GM19239 (cell line): ENCODE measurements at places on chromosomes 4 and X.

- DNase-seq: no peak
Measured at GRCh38 chrX:39473812-39474211, 623.9 kb downstream of the BCOR start.

- no peak for DNase-seq
Measured at GRCh38 chrX:11976663-11977062, 161.6 kb upstream of the FRMPD4 start.

DNA sequence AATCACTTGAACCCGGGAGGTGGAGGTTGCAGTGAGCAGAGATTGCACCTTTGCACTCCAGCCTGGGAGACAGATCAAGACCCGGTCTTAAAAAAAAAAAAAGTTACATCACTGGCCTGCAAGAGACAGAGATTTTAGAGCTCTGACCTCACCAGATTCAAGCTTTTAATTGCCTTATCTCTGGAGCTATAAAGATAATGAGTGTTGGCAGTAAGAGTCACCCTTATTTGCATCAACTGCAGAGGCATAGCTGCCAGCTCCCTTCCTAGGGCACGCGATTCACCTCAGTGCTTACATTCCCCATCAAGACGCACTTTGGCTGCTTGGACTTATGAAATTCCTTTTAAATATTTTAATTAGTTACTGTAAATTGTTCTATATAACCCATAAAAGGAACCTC lies 12.5 kb upstream of the SPATA4 start:
- no peak for DNase-seq

DNA sequence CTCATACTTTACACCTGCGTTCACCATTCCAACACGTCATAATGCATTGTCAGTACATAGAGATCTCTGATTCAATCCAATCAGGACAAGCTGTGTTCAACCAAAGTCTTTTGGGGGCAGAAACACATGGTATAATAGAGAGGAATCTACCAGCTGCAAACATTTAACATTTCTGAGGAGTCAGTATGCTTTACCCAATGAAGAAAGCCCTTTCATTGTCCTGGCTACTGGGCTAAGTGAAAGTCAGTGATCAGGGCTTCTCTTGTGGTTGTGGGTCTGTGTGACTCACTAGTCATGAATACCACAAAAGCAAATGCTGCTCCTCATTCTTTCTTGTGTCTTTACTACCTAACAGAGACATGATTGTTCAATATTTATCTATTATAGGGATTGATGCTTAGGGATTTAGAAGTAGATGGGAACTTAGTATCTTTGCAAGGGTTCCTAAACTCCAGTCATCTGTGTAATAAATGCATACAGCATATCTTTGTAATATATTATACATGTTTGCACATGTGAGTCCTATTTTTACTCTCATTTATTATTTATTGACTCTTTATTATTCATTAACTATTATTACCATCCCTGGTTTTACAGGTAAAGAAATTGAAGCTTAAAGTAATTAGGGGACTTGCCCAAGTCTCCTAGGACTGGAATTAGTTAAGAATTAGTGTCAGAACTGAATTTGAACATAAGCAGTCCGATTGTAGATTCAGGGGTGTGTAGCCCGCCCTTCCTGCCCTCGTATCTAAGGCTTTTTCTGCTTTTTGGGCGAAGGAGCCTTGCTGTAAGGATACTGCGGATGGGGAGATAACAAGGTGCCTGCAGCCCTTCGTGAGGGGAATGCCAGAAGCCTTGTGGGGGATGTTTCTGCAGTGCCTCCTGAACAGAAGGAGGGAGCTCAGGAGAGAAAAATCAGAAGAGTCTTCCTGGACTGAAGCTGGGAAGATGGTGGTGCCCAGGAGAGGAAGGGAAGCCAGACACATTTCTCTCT lies 353.1 kb upstream of the BOD1L1 start:
- no peak for DNase-seq

- DNase-seq: no peak
Measured at GRCh38 chrX:44470816-44471215, 71.8 kb downstream of the FUNDC1 start.

- no peak for DNase-seq
Measured at GRCh38 chrX:39911278-39911897, 186.4 kb downstream of the BCOR start.
